Activated CD4-positive, alpha-beta T cell treated with anti-CD3 and anti-CD28 coated beads, Interleukin-2, amount 10 ng/mL, durations not matched to agents 7 days and 5 days (primary cell): ENCODE measurements at places on chromosomes 1 and 21. TPM values are rescaled to one million over a fixed set of nuclear protein-coding genes. Genes with fewer than 3 reads are reported as not detected.

DNA sequence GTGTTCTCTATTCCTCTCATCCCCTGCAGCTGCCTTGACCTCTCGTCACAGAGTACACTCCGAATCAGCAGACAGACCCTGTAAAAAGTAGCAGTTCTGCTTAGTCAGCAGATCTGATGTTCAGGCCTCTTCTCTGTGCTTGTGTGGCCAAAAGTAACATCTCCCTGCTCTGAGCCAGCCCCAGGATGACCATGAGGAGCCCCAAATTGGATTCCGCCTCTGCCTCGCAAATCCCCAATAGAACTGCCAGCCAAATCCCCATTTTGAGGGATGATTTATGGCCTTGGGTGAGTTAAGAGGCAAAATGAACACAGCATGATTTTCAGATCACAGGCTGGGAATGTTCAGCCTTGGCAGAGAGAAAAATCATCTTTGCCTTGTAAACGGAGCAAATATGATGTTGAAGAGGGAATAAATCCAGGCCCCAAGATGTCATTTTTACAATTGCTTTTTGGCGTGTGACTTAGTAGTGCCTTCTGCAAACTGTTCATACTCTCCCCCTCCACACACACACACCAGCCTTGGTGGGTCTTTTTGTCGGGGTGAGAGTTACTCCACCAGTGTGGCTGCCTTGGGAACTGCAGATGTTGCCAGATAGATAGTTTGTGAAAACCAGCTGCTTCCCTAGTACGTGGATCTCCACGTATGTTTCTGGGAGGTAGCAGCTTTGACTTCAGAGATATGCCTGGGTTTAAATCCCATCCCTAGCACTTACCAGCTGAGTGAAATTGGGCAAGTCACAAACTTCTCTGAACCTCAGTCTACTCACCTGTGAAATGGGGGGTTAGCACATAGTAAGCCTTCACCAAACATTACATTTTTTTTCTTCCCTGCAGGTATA, 77.8 kb downstream of the MAN1C1 start:
- DNase-seq: no peak

DNA sequence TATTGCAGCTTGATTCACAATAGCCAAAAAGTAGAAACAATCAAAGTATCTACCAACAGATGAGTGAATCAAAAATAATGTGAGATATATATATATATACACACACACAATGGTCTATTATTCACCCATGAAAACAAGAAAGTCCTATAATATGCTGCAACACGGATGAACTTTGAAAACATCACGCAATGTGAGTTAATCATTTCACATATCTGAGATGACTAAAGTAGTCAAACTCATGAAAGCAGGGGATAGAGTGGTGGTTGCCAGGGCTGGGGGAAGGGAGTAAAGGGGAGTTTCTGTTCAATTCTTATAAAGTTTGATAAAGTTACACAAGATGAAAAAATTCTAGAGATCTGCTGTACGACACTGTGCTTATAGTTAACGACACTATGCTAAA, 1234.8 kb downstream of the MRPL39 start:
- DNase-seq: no peak

DNA sequence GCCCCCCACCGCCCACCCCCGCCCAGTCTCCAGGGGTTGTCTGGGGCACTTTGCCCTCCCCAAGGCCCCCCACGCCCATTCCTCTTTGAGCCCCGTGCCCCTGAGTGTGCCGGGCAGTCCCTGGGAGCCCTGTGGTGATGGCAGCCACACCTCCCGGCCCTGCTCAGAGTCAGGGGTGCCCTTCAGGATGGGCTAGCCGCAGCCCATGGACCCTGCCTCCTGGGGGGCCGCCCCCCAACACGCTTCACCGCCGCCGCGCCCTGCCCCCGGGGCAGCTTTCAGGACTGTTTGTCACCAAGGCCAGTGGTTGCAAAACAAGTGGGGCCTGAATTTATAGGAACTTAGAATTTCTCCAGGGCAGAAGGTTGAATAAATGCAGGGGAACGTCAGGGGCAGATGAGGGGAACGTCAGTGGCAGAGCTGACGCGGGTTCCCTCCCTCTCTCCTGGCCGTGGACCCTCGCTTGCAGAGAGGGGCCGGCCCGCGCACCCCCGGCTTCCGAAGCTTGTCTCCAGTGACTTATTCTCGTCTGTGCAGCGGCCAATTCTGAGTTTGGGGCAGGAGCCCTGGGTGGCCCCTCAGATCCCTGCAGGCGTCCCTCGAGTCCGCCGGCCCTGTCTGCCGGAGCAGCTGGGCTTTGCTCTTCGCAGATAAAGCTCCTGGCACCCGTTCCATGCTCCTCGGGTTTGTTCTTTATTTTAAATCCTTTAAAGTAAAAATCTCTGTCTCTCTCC, 41.2 kb upstream of the ADARB1 start:
- DNase-seq: no peak

GRCh38 chr1:158153179-158153578, 27.5 kb upstream of the CD1D start:
- DNase-seq: no peak

Gene COL9A2
- total RNA-seq: 1.2 TPM

Gene C1orf94
- not detected for total RNA-seq
